ENCODE measurements at places on chromosomes 11 and 22. TPM values are rescaled to one million over a fixed set of nuclear protein-coding genes. Genes with fewer than 3 reads are reported as not detected.

- no peak for DNase-seq
Measured at GRCh38 chr22:50696799-50697561, 24.4 kb downstream of the SHANK3 start.

- no peak for DNase-seq
Measured at GRCh38 chr22:19495562-19496323, 16.0 kb downstream of the CDC45 start.

DNA sequence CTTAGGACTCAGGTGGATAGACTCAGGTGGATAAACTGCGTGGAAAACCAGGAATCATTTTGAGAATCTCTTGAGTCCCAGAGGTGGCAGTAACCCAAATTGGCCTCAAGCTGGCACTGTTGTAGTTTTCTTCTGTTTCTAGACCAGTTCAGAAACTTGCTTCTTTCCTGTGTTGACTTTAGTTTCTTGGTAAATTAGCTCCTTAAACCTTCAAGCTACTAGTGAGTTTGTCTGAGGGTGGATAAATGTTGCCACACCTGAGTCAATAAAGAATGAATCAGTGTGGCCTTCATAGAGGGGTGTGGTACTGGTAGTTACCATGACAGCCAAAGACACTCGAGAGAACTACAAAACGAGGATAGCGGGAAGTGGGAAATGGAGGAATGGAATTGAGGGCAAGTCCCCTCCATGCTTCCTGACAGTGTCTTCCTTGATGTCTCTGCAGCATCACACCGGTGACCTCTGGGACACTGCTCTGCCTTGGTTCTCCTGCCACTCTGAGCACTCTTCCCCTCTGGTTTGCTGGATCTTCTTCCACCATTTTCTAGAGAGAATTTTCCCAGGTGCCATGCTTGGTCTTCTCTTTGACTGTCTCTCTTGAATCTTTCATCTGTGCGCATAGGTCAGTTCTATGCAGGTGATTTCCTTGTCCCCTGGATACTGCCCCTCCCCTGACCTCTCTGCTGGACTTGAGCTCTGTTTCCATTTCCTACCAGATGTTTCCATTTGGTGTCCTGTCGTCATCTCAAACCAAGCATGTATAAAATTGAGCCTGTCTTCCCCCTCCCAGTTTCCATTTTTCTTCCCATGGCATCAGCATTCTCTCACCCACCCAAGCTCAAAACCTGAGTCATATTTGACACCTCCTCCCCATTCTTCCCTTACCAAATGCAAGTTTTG lies 7.2 kb downstream of the POLD4 start:
- no peak for DNase-seq

TSGA10IP gene
- total RNA-seq, result not detected

P2RX3 gene
- total RNA-seq, result not detected

- DNase-seq, result no peak
Measured at GRCh38 chr11:78228467-78228866, 39.7 kb downstream of the USP35 start.

GRCh38 chr22:43639228-43639948 lies 172.7 kb downstream of the EFCAB6 start:
- no peak for DNase-seq

DNA sequence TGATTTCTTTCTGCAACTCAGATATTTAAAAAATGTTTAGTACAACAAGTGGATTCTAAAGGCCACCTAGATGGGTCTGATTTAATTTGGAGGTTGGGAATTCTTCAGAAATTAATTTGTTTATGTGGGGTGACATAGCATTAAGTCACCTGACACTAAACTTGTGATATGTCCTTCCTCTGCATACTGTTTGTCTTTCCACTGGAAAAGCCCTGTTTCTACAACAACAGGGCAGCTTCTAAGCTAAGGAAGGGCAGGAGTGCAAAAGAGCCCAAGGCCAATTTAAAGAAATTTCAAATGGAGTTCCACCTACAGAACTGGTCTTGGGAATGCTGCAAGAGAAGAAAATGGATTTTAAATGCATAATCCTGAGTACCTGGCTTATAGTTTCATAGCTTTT lies 319.2 kb downstream of the SOX6 start:
- DNase-seq, result no peak

DNA sequence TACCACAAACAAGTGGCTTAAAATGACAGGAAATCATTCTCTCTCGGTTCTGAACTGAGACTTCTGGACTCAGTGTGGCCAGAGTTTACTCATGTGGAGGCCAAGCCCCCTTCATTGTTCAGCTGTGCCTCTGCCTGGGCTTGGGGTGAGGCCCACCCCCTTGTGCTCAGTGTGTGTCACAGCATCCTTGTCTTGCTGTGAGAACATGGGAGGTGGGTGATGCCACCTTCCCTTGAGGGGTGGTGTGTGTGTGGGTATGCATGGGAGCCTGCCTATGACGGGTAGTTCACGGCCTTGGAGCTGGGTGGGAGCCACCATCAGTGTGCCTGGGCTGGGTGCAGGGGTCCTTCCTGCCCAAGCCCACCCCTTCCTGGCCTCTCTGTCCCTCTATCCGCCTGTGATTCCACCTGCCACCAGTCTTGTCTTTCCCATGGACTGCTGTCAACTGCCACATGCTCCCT lies 101.7 kb downstream of the MORC2 start:
- no peak for DNase-seq

DNA sequence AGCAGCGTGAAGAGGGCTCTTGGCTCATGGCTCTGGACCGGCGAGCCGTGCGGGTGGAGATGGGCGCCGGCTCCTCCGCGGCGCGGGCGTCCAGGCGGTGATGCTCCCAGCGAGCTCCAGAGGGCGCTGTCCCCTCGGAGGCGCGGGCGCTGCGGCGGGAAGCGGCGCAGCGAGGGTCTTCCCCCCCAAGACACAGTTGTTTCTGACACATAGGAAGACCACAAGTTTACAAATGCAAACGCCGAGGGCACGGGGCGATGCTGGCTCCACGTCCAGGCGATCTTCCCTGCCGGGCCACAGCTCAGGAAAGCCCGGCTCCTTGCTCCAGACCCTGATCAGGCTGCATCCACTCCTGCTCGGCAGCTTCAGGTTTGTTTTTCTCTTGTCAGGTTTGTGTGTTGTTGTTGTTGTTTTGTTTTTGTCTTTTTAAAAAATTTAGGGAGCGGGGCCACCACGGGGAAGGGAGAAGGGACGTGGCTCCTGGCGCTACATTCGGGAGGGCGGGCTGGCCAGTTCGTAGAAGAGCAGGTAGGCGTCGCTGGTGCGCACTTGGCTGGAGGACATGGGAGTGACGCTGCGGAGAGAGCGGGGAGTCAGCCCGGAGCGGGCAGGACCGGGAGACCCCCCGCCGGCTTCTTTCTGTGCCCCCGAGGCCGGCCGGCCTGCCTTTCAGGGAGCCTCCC lies 10.0 kb upstream of the MFRP start:
- DNase-seq, result peak; percentile 80

CELSR1 gene
- total RNA-seq, result 1.1 TPM
